ENCODE measurements at places on chromosomes 12 and 14.

DNA sequence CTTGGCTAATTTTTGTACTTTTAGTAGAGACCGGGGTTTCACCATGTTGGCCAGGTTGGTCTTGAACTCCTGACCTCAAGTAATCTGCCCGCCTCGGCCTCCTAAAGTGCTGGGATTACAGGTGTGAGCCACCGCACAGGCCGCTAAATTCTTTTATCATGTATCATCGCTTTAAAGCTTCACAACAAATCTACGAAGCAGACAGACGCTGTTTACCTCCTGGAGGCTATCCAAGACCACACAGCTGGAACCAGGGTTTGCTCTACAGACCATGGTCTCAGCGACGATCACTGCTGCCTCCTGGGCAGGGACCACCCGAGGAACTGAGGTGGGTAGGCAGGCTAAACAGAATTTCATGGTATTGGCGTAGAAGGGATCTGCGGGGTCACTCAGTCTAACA, 27.2 kb downstream of the KRT80 start:
- no peak for DNase-seq

DNA sequence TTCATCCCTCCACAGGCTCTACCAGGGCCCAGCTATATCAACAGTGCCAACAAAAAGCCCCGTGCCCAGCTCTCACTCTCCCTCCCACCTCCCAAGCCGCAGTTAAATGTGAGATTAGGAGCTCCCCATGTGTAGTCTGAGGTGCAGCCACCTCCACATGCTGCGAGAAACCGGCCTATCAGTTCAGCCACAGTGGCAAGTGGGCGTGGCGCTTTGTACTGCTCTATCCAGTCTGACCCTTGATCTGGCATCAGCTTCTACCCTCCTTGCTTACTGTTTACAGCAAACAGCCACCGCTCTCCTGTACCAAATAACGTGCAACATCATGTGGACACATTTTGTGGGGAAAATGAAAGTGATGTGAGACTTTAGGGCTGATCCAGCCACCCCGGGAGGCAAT, 1.7 kb downstream of the PLEK2 start:
- DNase-seq, result no peak

DNA sequence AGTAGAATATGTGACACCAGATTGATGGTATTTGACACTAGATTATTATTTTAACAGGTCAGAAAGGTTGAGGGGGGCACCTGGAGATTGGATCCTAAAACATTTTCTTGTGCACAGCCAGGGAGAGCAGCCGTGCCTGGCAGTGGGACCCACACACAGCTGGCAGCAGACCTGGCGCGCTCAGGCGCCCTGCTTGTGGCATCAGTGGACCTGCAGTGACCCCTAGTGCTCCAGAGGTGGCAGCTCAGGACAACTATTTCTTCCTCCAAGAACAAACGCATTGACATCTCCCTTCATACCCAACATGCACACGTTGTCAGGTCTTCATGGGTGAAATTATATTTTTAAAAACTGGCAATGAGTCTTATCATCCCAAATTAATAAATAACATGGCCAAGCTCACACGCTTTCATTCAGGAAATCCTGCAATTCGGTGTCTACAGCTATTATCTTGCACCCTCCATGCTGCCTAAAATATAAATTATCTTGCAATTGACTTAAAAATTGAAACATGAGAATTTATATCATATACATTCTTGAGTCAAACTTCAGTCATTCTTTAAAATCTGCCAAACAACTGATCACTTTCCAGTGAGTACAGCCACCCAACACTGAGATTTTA, 7.7 kb upstream of the TMEM132D start:
- peak; percentile 30 for DNase-seq

- no peak for DNase-seq
Measured at GRCh38 chr14:89164168-89165073, 252.6 kb downstream of the FOXN3 start.

DNA sequence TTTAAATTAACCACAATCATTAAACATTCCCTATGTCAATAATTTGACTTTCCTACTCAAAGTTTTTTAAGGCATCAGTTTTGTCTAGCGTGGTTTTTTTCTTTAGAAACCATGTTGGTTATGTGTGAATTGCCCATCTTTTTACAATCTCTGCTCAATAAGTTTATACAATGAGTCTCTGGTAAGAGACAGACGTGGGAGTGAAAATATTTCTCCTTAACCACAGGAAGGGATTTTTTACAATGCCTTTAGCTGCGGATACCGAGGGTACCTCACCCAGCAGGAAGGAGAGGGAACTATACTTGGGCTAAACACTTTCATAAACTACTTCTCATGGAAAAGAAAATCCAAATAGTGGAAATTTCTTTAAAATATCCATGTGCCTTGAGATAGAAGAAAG, 191.4 kb upstream of the BCL2L14 start:
- DNase-seq, result no peak

DNA sequence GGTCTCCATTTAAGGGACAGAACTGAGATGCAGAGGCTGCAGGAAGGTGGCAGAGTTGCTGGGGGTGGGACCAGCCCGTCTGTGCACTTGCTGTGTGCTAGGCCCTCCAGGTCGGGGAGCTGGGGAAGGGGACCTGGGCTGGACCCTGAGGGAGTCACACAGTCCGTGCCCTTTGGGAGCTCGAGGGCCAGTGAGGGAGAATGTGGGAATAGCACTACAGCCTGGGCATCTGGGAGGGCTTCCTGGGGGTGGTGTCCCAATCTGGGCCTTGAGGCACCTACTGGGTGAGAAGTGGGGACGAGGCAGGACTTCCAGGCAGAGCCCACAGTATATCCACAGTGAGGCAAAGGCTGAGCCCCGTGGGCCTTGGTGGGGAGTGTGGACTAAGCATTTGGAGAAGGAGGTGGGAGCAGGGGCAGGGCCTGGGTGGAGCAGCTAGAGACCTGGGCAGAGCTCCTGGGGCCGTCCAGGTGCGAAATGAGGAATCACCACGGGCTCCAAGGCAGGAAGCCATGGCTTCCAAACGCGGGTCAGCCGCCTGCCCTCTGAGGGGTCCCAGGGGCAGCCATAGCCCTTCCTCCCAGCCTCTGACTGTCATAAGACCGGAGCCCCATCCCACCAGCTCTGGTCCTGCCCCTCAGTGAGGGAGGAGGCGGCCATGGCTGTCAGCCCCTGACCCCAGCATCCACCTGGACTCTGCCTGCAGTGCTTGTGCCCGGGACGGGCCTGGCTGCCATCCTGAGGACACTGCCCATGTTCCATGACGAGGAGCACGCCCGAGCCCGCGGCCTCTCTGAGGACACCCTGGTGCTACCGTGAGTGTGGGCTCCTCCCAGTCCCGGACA, 6.6 kb downstream of the ASPG start:
- no peak for DNase-seq

DNA sequence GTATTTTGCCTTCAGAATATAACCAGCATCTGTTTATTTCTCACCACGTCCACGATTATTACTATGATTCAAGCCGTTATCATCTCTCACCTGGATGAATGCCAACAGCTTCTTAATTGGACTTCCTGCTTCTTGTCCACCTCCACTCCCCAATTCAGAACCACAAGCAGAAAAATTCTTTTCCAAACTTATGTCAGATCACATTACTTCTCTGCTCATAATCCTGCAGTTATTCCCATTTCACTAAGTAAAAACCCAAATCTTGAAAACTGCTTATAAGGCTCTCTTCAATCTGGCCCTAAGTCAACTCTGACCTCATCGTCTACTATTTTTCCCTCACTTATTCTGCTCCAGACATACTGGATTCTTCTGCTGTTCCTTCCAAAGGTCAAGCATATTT, 2.0 kb downstream of the CRY1 start:
- no peak for DNase-seq

GRCh38 chr14:76599559-76600287, 161.5 kb upstream of the VASH1 start:
- DNase-seq, result peak; percentile 94

All from NCI-H2171 (cell line).